CD4-positive, CD25-positive, alpha-beta regulatory T cell (primary cell): ENCODE measurements at places on chromosomes 11 and 22. TPM values are rescaled to one million over a fixed set of nuclear protein-coding genes. Genes with fewer than 3 reads are reported as not detected.

Gene TUB
- 0.27 TPM for total RNA-seq

DNA sequence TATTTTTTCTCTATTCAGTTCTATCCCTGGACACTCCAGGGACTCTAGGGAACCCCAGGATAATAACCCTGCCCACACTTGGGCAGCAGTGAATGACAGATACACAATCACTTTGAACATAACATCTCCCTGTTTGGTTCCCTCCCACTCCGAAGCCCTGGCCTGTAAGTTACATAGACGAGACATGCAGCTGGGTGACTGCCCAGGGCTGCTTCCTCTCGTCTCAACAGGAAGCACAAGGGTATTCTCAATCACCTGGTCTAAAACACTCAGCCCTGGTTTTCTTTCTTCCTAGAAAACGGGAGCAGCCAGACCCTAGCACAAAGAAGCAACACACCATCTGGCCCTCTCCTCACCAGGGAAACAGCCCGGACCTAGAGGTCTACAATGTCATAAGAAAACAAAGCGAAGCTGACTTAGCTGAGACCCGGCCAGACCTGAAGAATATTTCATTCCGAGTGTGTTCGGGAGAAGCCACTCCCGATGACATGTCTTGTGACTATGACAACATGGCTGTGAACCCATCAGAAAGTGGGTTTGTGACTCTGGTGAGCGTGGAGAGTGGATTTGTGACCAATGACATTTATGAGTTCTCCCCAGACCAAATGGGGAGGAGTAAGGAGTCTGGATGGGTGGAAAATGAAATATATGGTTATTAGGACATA lies 19.4 kb downstream of the LAYN start:
- no peaks in the 10 kb centered on the region for H3K27me3 ChIP-seq
- no peak overlapping the region for H3K27ac ChIP-seq
- H3K4me3 ChIP-seq = no peak overlapping the region
- DNase-seq = no peak
- no peaks in the 10 kb centered on the region for H3K36me3 ChIP-seq

GRCh38 chr11:7587712-7588111 lies 73.9 kb downstream of the PPFIBP2 start:
- H3K4me1 ChIP-seq = no peaks in the 10 kb centered on the region
- no peaks in the 10 kb centered on the region for H3K36me3 ChIP-seq
- no peak overlapping the region for H3K4me3 ChIP-seq
- DNase-seq = no peak

GRCh38 chr11:122277493-122277892 lies 161.5 kb upstream of the BLID start:
- no peak overlapping the region for H3K27ac ChIP-seq
- H3K36me3 ChIP-seq = no peaks in the 10 kb centered on the region
- no peaks in the 10 kb centered on the region for H3K27me3 ChIP-seq
- no peaks in the 10 kb centered on the region for H3K4me1 ChIP-seq
- DNase-seq = no peak
